CD4-positive, alpha-beta T cell (primary cell): ENCODE measurements at places on chromosomes 2 and 18.

GRCh38 chr2:202084265-202084664 lies 11.2 kb downstream of the KIAA2012 start:
- no peak for DNase-seq

GRCh38 chr2:143177096-143177786 lies 48.0 kb downstream of the ARHGAP15 start:
- DNase-seq = no peak

GRCh38 chr2:202910698-202911097 lies 775 bp downstream of the WDR12 start:
- DNase-seq = no peak

DNA sequence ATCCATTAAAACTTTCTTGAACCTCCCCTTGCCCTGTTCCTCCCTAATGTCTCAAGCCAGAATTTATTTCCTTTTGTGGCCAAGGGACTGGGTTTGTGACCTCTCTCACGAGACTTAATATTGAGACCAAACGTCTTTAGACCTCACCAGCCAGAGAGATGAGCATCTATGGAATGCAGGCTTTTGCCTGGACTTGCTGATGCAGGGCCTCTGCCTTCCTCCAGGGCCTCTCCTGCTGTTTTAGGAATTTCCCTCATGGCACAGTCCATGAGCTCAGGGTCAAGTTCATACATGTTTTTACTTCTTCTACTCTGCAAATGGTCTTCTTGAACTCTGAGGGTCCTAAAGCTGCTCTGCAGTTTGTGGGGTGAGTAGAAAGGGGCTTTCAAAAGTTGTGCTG lies 22.3 kb downstream of the IL1B start:
- no peak for DNase-seq

DNA sequence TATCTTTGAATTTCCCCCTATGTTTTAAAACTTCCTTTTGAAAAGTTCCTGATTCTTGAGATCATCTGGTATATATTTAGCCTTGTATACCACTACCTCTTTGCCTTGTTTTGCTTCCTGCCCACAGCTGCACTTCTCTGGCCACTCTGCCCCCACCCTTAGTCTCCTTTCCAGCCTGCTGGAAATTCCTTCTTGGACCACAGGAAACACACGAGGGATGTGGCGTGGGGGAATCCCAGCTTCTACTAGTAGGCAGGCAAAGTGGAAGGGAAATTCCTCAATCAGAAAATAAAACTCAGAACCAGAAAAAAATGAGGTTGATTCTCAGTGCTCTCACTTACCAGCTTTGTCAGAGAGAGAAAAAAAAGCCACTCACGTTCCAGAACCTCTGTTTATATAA lies 13.4 kb downstream of the IL18RAP start:
- DNase-seq = no peak

DNA sequence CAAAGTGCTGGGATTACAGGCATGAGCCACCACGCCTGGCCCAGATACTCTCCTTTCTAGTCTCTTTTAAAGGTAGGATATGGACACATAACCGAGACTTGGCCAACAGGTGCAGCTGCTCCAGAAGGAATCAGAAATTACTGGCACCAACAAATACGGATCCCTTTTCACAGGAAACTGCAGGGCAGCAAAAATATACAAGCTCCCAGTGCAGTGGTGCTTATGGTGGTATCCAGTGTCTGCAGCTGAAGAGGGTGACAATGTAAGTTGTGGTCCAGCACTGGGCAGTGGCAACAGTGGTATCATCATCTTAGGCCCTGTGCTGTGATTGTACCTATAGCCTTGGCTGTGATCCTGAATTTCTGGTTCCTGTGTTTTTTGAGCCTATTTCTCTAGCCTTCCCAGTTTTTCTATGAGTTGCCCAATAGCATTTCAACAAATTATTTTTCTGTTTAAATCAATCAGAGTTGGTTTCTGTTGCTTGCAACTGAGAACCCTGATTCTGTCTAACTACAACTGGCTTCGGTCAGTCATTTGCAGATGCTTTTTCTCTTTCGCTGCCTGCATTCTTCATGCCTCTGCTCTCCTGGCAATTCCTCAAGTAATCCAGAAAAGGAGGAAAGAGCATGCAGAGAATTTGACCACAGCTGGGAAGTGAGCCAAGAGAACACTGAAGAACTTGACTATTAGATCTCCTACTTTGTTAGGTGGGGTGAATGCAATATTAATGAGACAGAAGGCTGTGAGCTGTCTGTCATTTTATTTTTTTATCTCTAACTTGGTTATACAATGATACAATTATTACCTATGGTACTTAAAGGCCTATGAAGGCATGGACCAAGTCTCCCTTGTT lies 30.8 kb upstream of the EML4 start:
- no peak for DNase-seq

DNA sequence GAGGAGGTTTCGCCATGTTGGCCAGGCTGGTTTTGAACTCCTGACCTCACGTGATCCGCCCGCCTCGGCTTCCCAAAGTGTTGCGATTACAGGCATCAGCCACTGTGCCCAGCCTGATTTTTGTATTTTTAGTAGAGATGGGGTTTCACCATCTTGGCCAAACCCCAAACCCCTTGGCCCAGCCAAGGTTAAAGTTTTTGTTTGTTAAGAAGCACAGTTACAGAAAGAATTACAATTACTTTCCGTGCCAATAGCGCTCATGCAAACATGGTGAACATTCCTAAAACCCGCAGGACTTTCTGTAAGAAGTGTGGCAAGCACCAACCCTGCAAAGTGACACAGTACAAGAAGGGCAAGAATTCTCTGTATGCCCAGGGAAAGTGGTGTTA lies 26.1 kb downstream of the ITSN2 start:
- DNase-seq = no peak

GRCh38 chr2:15914596-15915385 lies 25.6 kb upstream of the MYCN start:
- DNase-seq = no peak

GRCh38 chr2:126750506-126750905 lies 94.5 kb downstream of the GYPC start:
- no peak for DNase-seq

DNA sequence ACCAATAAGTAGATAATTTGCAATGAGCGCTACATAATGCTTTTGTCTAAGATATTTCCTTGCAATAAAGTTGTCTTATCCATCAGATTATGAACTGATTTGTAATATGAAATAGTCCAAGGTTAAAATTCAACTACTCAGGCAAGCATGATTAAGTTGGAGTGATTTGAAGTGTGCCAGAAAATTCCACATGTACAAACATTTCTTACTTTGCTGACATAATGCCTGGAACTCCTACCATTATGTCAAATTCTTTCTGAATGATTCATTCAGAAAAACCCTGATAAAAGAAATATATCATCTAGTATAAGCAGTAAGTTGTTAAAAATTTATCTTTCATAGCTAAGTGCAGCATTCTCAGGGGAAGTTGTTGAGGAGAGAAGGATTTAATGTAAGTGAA lies 87.3 kb downstream of the CBLN2 start:
- no peak for DNase-seq

DNA sequence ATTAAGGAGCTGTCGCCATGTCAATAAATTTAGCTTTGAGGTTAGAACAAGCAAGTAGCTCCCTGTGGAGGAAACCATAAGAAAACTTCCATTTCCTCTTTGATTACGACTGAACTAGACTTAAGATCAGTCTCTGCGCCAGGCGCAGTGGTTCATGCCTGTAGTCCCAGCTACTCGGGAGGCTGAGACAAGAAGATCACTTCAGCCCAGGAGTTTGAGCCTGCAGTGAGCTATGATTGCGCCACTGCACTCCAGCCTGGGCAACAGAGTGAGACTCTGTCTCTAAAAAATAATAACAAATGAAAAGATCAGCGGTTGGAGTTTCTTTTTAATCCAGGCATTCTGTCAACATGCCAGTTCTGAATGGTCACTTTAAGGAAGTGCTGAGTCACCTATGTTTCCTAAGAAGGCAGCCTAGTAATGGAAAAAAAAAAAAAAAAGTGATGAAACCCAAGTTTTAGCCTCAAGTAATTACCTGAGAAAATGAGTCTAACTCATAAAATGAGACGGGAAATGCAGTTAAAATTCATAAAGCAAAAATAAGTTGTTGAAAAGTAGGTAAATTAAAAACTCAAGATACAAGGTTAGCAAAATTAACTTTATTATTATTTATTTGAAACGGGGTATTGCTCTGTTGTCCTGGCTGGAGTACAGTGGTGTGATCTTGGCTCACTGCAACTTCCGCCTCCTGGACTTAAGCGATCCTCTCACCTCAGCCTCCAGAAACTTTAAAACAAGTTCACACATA lies 10.2 kb downstream of the C18orf32 start:
- DNase-seq = no peak

- no peak for DNase-seq
These were observed 308.3 kb downstream of the TSN start for GRCh38 chr2:122063716-122064115.

DNA sequence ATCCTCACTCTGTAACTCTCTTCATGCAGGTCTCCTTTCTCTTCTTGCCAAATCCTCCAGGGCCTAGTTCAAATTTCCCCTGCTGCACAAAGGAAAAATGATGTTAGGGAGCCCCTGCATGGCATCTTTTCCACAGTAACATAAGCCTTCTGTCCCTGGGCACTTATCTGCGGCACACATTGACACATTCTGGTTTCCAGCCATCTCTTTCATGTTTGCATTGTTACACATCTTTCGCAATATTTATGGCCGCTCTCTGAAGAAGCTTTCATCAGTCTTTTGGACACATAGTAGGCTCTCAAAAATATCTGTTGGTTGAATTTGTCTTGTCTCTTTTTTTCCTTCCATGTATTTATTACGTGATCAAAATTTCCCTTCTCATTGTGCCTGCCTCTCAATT lies 1806.1 kb upstream of the PIK3C3 start:
- DNase-seq = no peak

- DNase-seq = no peak
These were observed 499.4 kb downstream of the GALR1 start for GRCh38 chr18:77749089-77749488.

DNA sequence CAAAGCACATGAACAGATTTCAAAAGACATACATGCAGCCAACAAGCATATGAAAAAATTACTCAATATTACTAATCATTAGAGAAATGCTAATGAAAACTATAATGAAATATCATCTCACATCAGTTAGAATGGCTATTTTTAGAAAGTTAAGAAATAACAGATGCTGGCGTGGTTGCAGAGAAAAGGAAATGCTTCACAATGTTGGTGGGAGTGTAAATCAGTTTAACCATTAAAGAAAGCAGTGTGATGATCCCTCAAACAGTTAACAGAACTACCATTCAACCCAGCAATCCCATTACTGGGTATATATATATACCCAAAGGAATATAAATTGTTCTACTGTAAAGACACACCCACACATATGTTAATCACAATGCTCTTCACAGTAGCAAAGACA lies 117.7 kb upstream of the SETBP1 start:
- DNase-seq = no peak

- no peak for DNase-seq
These were observed 211.8 kb downstream of the PLCL1 start for GRCh38 chr2:198016243-198016642.

DNA sequence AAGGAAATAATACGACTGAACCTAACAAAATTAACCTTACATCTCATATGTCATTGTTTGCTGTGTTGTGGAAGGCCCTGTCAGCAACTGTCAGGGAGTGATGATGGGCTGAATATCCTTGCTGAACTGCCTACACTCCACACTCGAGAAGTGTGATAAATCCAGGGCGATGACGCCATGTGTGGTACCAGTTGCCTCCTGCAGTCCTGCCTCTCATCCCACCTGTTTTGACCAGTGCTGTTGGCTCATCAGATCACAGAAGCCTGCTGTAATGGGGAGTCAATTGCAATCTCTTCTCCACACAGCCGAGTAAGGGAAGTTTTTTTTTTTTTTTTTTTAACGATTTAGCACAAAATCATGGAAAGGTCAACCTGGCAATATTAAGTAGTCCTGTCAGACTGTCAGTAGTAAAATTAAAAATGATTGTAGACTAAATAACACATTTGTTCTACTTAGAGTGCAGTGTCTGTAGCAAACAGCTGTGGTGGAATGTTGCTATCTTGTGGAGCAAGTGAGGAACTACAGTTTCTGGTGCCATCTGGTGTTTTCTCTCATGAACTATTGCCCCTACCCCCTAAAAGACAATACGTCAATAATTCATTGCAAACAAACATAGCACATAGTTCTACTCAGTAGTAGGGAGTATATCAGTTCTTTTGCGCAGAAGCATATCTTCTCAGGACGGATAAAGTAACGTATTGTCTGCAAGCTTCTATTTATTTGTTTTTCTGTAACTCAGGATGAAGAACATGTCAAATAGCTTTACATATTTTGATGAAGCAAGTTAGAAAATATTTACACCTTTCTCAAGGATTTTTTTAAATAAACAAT lies 347.6 kb downstream of the CTNNA2 start:
- no peak for DNase-seq

DNA sequence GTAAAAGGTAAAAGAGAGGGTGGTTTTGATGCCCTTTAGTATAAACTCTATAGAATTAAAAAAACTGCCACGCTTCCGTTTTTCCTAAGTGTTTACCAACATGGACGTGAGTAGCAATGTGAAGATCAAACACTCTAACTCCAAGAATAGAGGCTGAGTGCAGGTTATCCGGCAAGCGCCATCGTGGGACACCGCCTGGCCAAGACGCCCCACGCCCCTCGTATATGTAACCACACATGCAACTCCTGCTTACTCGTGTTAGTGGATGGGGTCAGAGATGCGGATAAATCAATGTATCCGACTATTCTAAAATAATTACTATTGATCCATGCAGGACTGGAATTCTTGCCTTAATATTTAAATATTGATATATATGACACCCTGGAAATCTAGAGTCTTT lies 741.3 kb downstream of the GALR1 start:
- DNase-seq = no peak

GRCh38 chr2:175606010-175606841 lies 395.8 kb downstream of the LNPK start:
- DNase-seq = no peak

GRCh38 chr2:26001743-26002351 lies 19.6 kb upstream of the KIF3C start:
- no peak for DNase-seq

GRCh38 chr2:236656166-236656565 lies 86.5 kb downstream of the ACKR3 start:
- DNase-seq = no peak

- no peak for DNase-seq
These were observed 83.1 kb upstream of the CD226 start for GRCh38 chr18:70030728-70031127.

DNA sequence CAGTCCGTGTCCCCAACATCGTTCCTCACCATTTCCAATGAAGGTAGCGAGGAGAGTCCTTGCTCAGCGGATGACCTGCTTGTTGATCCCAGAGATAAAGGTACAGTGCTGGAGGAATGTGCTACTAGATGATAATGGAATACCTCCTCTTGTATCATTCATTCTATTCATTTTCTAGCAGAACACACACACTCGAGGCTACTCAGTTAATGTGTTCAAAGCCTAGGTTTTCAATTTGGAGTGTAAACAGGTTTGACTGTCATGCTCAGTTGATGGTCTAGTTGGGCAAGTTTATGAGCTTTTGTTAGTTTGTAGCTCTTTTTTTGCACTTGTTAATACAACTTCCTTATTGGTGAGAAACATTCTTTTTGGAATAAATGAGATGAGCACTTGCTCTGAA lies 114.2 kb downstream of the ICA1L start:
- no peak for DNase-seq

- no peak for DNase-seq
These were observed 196.9 kb downstream of the NRP2 start for GRCh38 chr2:205878999-205879762.

- DNase-seq = no peak
These were observed 102.9 kb downstream of the TANC1 start for GRCh38 chr2:159071190-159071915.

- DNase-seq = no peak
These were observed 255.2 kb upstream of the NRP2 start for GRCh38 chr2:205427112-205427511.
